Neural progenitor cell (in vitro differentiated cells): ENCODE measurements at places on chromosomes 6 and 20.

- no peak for DNase-seq
These were observed 2.0 kb upstream of the RAET1G start for GRCh38 chr6:149924933-149925252.

- no peak for DNase-seq
These were observed 12.7 kb upstream of the PPP1R3G start for GRCh38 chr6:5072440-5072839.

- no peak for DNase-seq
These were observed 9.8 kb upstream of the NDUFAF4 start for GRCh38 chr6:96907498-96907897.

GRCh38 chr6:52663120-52663935, 7.6 kb upstream of the TMEM14A start:
- DNase-seq = peak; percentile 72

- DNase-seq = peak; percentile 67
These were observed 151.4 kb upstream of the LAMA2 start for GRCh38 chr6:128731249-128732165.

GRCh38 chr6:104537180-104537579, 322.5 kb downstream of the HACE1 start:
- no peak for DNase-seq
